ENCODE measurements at places on chromosomes 4 and X.

DNA sequence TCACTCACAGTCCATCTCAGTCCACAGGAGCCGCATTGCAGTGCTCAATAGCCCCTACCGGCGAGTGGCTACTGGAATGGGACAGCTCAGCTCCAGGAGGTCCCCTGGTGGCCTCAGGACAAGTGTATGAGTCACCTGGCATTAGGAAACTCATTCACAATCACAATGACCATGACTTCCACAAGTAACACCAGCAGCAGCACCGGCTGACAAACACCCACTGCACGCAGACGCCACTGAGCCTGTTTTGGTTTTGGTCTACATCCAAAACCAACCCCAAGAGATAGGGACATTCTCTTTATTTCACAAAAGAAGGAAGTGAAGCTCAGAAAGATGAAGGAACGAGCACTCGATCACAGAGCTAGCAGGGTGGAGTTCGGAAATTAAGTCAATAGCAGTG, 8.1 kb downstream of the JAKMIP1 start:
- DNase-seq, result peak; percentile 39

GRCh38 chr4:16989371-16989770, 90.9 kb upstream of the LDB2 start:
- no peak for DNase-seq

DNA sequence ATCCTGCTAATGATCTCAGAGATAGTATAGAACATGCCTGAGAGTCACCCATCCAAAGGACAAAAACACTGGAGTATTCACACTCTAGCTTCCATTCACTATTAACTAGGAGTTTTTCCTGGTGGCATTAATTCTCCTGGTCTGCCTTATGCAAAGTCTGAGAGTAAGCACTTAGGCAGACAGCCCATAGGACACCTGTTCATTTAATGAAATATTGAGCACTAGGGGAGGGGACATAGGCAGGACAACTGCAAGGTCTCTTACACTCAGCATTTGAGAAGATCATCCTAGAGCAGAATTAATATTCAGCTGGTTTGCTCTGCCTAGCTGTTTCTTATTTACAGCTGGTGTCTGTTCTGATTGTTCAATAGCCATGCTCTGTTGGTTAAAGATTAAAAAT, 508.5 kb downstream of the CENPC start:
- DNase-seq, result no peak

DNA sequence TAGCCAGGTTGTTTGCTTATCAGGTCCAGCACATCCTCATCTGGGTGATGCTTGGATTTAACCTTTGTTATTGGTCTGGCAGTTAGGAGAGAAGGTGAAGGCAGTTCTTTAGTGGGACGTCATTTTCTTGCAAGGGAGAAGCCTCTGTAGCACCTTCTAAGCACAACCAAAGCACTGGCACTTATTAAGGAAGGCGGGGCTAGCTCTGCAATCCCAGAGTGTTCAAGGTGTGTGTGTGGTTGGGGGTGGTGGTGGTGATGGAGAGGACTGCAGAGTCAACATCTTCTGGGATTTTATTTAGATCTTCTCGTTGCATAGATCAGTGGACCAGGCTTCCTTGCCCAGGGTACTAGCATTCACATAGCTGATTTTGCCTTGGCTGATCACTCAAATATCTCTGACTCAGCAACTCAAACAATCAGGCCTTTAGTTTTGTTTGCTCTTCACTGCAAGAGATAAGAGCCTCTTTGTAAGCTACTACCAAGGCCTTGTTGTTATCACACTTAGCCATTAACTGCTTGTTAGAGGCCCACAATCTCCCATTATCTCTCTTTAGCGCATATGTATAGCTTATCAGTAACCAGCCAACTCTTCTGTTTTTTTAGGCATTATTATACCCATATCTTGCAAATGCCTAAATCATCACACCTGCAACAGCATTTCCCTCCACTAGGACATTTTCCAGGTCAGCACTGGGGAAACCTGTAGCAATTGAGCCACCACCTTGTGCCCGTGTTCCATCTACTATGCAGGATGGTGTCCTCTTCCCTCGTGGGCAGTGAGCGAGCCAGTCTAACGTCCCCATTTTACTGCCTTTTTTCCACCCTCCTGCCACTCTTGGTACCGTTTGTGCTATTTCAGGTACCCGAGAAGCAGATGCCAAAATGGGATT, 36.5 kb upstream of the LINC00632 start:
- DNase-seq, result peak; percentile 78

All from HepG2 (cell line).